Stimulated activated CD8-positive, alpha-beta memory T cell treated with anti-CD3 and anti-CD28 coated beads, Interleukin-2, amount 100 ng/mL, for 1 hour (primary cell): ENCODE measurements at places on chromosomes 4 and X.

- no peak for DNase-seq
Observed at GRCh38 chr4:26384380-26385057, 63.7 kb downstream of the RBPJ start.

DNA sequence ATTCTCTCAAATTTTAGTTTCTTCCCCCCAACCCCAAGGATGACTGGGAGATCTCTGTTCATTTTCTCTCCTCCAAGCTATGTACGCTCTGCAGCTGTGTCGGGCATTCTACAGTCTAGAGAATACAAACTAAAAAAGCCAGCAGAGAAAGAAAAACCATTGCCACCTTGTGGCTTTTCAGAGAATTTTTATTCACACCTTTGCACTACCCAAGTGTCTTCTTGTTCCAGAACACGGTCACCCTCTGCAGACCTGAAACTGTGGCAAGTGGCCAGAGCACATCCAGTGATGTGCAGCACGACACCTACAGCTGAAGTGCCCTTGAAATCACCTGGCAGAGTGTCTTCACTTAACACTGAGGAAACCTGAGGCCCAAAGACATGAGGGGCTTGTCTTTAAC, 68.6 kb downstream of the CHST7 start:
- no peak for DNase-seq

DNA sequence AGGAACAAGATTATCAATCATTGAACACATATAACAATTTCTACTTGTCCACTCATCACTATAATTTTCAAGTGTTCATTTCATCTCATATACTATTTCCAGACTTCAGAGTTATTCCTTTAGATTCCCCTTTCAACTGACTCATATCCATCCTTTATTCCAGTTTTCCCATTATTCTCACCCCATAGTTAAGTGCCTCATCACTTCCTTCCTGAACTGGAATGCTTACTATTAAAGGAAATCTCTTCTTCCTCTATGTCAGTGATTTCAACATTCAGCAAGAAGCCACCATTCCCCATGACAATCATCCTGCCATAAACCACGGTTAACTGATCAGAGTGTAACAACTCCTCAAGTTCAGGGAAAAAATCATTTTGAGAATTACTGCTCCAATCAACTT, 198.9 kb downstream of the FBXO8 start:
- no peak for DNase-seq

- no peak for DNase-seq
Observed at GRCh38 chr4:88196013-88196365, 37.5 kb upstream of the ABCG2 start.

DNA sequence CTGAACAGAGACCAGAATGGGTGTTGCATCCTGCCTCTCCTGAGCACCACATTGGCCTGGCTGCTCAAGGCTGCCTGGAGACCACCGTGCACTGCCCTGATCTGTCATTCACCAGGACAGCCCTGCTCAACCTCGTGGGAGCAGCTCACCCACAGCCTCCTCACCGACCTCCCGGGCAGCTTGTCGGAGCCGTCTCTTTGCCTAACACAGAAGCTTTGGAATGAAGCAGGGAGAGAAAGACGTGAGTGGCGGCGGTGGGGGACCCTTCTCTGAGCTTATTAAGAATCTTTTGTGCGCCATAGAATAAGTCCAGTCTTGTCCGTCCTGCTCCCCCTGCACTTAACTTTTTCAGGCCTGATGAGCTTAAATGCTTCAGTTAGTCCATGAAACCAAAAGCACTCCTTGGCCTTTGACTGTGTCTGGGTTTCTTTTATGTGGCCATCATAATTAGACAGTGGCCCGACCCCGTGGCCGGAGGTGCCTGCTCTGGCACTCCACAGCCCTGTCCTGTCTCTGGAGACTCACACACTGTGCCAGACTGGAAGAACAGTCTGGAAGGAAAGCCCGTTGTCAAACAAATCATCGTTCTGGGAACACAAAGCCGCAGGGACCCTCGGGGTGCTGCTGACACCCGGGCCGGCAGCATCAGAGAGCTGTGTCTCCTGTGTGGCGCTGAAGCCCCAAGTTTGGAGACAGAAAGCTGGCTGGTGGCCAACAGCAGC, 192.8 kb downstream of the BCOR start:
- no peak for DNase-seq

DNA sequence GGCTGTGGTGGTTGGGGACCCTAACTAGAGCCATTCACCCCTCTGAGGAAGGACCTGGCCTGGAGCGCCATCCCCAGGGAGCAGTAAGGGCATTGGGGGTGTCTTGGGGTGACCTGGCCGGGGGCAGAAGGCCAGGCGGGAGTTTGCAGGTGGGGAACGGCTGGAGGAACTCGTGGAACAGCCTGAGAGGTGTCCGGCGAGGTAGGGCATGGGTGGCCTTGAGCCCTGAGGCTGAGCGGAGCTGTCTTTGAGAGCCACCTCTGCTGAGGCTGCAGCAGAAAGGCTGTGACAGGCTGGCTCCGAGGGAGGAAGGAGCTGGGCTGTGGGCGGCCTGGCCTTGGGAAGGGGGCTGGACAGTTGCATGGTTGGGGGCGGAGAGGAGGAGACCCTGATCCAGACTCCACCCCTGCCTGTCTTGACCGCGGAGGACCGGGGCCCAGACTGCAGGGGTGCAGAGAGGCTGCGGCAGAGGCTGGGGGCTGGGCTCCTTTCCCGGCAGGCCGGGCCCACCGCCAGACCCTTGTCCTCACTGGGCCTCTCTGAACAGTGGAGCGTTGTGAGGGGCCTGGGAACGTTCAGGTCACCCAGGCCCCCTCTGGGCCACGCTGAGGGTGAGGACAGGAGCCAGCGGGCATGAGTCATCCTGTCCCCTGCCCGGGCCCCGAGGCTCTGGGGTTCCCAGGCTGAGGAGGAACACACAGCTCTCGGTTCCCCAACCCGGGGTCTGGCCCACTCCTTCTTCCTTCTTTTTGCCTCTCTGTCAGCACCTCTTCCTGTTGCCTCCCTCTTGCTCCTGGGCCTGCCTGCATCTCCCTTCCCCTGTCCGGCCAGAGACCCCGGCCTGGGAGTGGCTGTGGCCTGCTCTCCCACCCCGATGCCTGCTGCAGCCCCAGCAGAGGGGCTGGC, 8.1 kb downstream of the SH3BP2 start:
- DNase-seq = no peak

GRCh38 chr4:36610628-36611027, 329.2 kb downstream of the DTHD1 start:
- DNase-seq = no peak

- no peak for DNase-seq
Observed at GRCh38 chr4:138405466-138405891, 163.3 kb upstream of the SLC7A11 start.

- no peak for DNase-seq
Observed at GRCh38 chr4:25860586-25861279, 2.1 kb downstream of the SEL1L3 start.

DNA sequence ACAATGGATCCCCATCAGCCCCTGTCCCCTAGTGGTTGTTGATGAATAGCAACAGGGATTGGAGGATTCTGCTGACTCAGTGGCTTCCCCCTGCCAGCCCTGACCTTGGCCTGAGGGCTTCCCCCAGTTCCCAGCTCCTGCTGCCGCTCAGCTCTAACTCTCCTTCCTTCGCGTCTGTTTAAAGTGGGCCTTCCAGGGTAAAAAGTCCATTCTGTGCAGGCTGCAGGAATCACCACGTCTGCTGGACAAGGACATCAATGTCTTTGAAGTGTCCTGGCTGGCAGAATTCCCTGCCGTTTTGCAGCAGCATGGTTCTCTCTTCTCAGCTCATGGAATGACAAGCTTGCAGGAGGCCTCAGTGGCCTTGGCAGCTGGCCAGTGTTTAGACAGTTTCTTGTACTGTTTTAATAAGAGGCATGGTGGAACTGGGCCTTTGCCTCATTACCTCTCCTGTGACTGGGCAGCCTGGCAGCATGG, 152.5 kb upstream of the STX18 start:
- no peak for DNase-seq
